ENCODE measurements at places on chromosomes 4 and X.

DNA sequence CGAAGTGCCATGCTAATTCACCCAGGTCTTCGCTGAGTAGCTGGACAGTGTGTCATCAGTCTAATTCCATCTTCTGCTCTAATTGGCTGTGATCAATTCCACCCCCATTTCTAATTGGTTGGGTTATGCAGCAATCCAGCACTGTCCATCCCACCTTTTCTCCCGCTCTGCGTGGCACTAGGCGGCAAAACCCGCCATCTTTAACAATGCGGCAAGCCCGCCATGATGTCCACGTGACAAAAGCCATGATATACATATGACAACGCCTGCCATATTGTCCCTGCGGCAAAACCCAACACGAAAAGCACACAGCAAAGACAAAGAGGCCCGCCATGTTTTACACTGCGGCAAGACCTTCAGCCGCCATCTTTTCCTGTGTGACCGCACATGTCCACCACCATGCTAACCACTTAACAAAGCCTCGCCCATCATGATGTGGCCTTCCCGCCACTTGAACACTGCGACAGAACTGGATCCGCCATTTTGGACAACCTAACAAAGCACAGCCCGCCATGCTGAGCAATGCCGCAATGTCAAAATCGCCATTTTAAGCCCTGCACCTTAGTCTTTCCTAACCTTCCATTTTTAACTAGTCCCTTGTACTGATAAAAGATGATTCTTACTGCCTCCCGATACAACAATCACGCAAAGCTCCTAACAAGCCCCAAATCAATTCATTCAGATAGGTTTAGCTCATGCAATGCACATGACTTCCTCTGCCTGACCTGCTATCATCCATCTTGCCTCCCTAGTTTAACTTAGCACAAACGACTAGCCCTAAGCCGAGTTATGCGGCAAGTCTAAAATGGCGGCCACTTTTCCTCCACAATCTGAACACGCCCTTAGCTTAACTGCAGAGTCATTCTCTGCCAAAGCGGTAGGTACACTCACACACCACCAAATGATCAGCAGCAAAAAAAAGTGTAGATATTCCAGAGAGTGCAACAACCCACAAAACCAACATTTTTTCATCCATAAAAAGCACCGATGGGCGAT lies 288.3 kb downstream of the CHIC1 start:
- no peak for DNase-seq

DNA sequence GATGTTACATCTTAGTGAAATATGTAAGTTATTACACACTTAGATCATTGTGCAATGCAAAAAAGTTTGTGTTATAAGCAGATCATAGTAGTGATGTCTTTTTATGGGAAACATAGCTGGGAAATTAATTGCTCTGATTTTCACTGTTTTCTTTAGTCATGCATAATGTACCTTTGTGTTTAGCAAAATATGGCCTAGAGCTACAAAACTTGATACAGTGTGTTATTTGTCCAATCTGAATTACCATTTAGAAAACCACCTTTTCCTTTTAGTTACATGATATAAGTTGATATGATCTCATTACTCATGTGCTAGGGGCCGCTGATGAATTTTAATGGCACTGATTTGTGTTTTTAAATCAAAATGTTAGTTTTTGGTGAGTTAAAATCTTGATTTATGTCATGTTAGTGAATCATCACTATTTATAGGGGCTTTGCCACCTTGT lies 2.0 kb downstream of the BMPR1B start:
- no peak for DNase-seq

GRCh38 chr4:76494243-76494642 lies 59.2 kb downstream of the SHROOM3 start:
- no peak for DNase-seq

GRCh38 chr4:74794382-74795010 lies at the start of gene BTC:
BTC (minus strand) TSS chr4:74794523; CDS start chr4:74794325, 198 bp downstream.
- DNase-seq = peak; percentile 18

DNA sequence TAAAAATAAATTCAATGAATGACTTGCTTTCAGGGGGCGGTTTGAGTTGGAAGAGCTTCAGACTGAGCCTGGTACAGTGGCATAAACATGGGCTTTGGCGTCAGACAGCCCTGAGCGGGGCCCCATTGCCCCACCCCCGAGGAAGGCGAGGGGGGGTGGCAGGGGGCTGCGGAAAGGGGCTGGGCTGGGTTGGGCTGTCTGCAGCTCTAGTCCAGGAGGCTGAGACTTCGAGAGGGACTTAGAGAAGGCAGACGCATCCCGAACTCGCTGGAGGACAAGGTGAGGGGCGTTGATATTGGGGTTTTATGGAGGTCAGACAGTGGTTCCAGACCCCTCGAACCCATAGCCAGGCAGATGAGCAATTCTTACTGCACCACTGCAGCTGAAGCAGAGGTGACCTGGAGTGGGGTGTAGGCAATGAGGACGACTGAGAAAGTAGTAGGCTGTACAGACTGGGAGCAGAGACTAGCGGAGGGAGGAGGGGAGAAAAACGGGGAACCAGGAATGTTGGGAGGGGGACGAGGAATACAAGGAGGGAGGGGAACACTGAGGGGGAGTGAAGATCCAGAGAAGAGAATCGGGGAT lies at the start of gene MAGED2:
MAGED2 (plus strand) TSS at position 222 of the 585 bp plus-strand sequence. CDS start 1,587 bp downstream, outside the sequence.
- peak; percentile 78 for DNase-seq

DNA sequence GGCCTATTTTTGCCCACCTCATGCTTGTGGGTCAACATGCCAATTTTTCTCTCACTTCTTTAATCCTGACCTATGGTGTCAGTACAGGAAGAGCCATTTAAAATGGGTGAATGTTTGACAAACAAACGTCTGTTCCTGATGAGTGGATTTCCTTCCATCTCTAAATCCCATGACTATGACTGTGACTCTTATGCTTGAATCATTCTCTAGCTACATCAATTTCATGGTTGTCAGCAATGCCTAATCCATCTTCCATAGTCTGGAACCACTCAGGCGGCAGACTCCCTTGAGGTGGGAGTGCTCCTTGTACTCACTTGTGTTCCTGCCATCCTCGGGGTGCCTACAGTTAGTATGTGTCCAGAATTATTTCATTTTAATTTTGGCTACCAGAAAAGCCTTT lies 194.9 kb upstream of the RPS6KA3 start:
- no peak for DNase-seq

- peak; percentile 24 for DNase-seq
Observed at GRCh38 chr4:25970691-25971432, 56.8 kb downstream of the SMIM20 start.

DNA sequence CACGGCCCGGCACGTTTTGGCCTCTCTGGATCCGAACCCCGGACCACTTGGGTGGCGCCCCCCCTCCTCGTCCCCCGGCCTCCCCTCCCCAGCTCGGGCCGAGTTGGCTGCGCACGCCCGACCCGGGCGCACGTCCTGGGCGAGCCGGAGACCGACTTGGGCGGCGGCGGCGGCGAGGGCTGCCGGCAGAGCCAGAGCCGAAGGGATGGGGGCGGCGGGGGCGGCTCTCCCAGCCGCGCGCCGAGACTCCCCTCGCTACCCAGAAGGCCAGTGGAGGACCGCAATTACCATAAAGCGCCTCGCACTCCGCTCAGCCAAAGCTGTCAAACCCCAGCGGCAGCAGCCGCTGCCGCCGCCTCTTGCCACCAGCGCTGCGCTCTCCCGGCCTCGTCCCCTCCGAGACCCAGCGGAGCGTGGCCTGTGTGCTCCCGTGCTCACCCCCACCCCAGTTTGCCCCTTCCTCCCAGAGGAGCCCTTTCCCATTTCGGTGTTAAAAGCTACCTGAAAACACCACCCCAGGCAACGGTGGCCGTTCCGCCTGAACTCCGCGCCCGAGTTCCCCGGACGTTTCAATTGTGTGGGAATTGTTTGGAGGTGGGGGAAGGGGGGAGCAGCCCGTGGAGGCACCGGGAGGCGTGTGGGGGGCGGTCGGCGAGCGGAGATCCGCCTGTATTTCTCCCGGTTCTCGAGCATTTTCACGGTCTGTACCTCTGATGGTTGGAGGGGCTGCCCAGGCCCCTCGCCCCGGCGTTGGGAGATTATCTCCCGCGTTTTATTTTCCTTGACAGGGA lies 701 bp upstream of the BCOR start:
- peak; percentile 45 for DNase-seq

DNA sequence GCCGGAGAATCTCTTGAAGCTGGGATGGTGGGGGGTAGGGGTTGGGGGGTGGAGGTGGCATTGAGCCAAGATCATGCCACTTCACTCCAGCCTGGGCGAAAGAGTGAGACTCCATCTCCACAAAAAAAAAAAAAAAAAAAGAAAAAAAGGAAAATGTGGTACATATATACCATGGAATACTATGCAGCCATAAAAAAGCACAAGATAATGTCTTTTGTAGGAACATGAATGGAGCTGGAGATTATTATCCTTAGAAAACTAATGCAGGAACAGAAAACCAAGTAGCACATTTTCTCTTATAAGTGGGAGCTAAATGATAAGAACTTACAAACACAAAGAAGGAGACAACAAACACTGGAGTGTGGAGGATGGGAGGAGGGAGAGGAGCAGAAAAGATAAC lies 188.5 kb downstream of the APBB2 start:
- DNase-seq = no peak

- no peak for DNase-seq
Observed at GRCh38 chrX:46617906-46618305, 44.3 kb downstream of the CHST7 start.

GRCh38 chr4:39565878-39566600 lies 38.8 kb upstream of the UGDH start:
- peak; percentile 88 for DNase-seq

DNA sequence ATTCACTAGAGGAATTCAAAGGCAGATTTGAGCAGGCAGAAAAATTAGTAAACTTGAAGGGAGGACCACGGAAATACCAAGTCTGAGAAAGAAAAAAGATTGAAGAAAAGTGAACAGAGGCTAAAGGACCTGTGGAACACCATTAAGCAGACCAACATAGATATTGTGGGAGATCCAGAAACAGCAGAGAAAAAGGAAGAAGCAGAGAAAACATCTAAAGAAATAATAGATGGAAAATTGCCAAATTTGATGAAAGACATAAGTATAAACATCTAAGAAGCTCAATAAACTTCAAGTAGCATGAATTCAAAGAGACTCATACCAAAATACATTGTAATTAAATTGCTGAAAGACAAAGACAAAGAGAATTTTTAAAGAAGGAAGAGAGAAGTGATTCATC lies 31.0 kb downstream of the ADAMTS3 start:
- DNase-seq = no peak

DNA sequence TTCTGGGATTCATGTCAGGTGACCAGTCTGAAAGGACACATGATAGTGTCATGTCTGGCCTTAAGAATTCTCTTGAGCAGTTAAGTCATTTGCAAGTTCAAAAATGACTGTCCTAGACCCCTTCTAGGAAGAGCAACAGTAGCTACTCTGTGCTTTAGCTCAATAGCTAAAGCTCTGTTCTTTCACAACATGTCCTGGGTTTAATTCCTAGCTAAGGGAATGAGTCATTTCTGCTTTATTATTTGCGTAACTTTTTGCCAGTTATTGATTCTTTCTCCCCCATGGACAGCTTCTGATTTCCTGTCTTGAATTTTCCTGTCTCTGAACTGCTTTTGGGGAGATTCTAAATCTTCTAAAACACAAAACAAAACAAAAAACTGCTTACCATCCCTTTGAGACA lies 1055.8 kb upstream of the DIAPH2 start:
- no peak for DNase-seq

DNA sequence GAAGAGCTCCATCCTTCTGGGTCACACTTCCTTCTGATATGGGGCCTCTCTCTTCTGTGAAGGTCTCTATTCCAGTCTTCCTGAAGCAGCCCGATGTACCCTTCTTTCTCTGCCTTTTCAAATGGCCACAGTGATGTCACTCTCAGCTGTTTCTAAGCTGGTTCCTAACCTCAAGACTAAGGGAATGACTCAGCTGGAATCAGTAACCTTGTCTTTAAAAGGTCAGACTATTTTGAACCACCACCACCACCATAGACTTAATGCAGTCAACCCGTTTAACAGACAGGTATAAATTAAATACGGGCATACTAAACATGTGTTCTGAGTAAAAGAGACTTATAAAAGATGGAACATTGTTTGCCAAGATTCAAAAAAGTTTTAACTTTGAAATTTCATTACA lies 121.0 kb downstream of the PPA2 start:
- DNase-seq = no peak

DNA sequence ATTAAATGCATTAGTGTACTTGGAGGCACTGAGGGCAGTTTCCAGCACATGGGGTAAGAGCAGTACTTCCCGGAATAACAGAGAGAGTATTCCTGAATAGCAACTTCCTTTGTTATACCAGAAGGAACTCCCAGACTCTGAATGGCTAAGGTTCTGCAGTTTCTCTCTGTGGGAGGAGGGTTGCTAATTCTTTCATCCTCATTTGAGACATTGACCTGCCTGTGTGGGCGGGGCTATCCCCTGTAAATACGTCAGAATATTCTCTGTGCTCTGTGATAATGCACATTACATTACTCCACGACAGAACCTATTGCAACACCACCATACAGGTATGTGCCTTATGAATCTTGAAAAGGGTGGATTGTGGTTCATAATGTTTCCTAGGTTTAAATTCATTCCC lies 52.7 kb downstream of the SPINK2 start:
- DNase-seq = no peak

GRCh38 chrX:88735835-88736234 lies 11.2 kb upstream of the CPXCR1 start:
- no peak for DNase-seq

- no peak for DNase-seq
Observed at GRCh38 chr4:175385797-175386196, 426.3 kb downstream of the GPM6A start.
